Activated CD4-positive, alpha-beta T cell treated with anti-CD3 and anti-CD28 coated beads, Interleukin-2, amount 10 ng/mL, durations not matched to agents 7 days and 5 days (primary cell): ENCODE measurements at places on chromosomes 7 and 10.

- DNase-seq = no peak
These were observed 12.2 kb upstream of the ZNF746 start for GRCh38 chr7:149509774-149510173.

DNA sequence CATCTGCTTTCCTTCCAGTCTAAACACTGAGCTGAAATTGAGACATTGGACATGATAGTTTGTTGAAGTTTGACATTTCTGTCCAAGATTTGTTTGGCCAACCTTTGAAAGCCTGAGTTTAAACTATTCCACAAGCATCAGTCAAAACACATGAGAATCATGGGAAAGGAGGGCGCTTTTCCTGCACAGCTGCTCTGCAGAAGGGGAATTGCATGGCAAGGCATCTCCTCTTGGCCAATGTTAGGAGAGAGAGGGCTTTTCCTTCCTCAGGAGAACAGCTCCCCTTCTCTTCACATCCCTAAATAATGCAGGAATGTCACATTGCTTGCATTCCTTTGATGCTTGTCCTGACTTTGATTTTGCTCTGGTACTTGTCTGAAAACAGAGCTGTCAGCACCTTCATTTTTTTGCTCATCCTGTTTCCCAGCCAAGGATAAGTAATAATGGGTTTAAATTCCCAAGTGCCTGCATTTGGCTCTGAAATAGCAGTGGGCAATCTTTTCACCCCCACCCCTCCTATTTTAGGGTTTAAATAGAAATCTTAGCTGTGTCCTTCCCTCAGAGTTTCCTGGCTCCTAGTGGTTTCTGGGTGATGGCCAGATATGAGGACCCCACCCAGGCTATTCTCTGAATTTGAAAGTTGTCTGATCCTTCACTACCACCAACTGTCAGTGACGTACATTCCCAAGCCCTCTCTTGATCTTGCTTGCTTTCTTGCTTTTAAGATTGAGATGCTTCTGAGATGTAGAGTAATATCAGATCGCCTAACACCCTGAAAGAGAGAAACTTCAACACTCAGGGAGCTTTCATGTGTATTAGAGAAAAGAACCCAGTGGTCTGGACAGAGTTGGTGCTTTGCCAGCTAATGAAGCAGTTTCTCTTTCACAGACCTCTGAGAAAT is 75.2 kb upstream of the NPVF start:
- DNase-seq = no peak

DNA sequence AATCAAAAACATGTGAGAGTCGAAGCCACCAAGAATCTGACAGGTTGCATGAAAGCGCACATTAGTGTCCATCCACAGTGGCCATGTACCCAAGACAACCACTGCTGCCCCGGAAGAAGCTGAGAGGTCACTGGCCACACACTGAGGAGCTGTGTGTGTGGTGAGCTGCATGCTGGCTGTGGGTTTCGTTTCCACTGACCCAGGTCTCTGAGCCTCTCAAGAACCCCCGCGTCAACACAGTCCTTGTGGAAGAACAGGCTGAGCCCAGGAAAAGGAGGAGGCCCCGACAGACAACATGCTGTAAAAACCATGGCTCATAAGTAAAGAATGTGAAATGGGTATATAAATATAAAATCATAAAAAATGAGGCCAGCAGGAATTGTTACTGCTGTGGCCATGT is 8.2 kb downstream of the VIPR2 start:
- no peak for DNase-seq

- no peak for DNase-seq
These were observed 88.9 kb downstream of the GTF2IRD1 start for GRCh38 chr7:74542558-74543117.

DNA sequence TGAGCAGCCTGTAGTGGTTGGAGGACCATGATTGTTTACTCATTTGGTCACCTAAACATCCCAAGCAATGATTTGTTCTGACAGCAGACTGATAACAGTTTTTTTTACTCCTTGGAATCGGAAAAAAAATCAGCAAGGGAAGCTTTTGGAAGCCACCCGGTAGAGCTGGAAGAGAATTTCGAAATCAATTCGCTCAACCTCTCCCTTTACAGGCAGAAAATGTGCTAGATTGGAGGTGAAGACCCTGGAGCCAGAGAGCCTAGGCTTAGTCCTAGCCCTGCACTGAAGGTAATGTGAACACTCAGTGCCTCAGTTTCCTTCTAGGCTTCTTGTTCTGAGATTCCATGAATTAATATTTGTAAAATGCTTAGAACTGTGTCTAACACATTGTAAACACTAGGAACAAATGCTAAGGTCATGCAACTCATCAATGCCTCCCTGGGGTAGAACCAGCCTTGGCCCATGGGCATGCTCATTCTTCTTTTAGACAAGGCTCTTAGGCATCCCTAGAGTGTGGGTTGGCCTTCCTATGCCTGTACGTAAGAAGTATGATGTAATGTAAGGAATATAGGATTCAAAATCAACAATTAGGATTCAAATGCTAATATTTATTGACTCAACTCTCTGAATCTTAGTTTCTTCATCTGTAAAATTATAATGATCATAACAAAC is 52.7 kb downstream of the MET start:
- no peak for DNase-seq

DNA sequence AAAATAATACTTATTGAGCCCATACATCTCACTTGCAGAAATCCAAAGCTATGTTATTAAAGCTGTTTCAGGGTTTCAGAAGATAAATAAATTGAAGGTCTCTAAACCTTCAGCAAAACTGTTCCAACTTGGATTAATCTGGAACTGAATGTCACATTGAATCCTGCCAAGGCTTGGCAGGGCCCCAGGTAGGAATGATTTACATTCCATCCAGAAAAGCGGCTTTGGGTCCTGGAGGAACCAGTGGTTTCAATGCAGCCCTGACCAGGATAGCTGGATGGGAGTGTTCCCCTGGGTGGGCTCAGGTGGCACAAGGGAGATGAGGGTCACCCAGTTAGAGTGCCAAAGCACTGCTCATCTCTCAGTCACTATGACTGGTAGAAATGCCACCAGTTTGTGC is 37.0 kb upstream of the TMEM72 start:
- no peak for DNase-seq

- no peak for DNase-seq
These were observed 12.3 kb downstream of the SEC31B start for GRCh38 chr10:100507357-100507732.

GRCh38 chr10:122939133-122939855 is 14.7 kb downstream of the C10orf88 start:
- no peak for DNase-seq

DNA sequence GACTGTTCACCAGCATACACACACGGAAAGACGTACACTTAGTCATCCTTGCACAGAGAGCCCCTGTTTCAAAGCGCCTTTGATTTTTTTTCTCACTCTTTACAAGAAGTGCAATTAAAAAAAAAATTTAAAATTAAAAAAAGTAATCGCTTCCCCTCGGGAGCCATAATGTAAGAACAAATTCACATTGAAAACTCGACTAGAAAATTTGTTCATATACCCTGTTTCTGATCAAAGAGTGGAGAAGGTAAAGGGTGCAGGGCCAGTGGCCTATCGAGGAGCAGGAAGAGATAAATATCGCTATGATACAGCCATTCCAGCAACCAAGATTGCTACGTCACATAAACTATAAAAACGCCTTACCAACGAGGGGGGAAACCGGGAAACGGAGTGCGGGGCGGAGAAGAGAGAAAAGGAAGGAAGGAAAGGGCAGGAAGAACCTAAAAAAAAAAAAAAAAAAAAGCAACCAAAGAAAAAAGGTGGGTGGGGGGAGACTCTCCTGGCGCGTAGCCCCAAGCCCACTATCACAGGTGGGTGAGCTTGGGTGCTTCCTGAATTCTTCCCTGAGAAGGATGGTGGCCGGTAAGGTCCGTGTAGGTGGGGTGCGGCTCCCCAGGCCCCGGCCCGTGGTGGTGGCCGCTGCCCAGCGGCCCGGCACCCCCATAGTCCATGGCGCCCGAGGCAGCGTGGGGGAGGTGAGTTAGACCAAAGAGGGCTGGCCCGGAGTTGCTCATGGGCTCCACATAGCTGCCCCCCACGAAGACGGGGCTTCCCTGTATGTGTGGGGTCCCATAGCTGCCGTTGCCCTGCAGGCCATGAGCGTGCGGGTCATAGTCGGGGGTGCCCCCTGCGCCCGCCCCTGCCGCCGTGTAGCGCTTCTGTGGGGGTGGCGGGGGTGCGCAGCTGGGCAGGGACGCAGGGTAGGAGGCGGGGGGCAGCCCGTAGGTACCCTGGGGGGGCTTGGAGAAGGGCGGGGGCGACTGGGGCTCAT is 5.2 kb upstream of the HOXA2 start:
- DNase-seq = no peak
